ENCODE measurements at places on chromosomes 1 and 21.
A peak's percentile ranks its signal among the peaks of the same experiment; 100 is the strongest.

- DNase-seq: no peak
Observed at GRCh38 chr1:116228511-116228910, 117.3 kb downstream of the MAB21L3 start.

DNA sequence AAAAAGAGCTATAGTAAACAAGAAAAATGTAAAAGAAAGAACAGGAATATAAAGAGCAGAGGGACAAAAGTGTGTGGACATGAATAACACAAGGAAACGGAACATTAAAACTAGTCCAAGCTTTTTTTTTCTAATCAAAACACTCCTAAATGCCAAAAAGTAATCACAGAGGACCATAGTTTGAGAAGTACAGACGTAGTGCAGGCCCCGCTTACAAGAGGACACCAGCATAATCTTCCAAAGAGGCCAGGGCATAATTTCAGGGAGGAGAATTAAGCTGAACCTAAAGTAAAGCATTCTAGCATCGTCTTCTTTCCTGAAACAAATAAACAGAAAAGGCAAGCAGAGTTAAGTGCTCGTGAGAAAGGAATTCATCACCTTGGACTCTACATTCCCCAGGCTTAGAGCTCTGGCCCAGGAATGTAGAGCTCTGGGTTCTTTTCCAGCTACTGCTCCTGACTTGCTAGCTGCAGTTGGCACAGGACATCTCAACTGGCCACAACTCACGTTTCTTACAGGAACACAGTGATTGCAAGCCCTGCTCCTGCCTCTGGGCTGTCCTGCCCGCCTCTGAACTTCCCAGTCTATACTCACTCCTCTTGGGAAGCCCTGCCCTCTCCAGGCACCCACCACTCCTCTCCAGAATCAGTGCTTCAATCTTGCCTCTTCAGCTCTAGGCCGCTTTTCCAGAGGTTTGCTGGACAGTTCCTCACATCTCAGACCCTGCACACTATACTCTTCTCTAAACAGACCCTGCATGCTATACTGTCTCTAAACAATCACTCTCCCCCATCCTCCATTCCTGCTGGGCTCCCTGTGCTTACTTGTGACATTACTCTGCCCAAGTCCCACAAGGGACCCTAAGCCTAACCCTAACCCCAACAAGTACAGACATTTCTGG lies 9.8 kb downstream of the RGS8 start:
- peak; percentile 41 for DNase-seq

- DNase-seq: no peak
Observed at GRCh38 chr1:184395370-184395769, 8.5 kb downstream of the C1orf21 start.

GRCh38 chr1:192805832-192806323 lies 3.0 kb upstream of the RGS2 start:
- DNase-seq: peak; percentile 83

DNA sequence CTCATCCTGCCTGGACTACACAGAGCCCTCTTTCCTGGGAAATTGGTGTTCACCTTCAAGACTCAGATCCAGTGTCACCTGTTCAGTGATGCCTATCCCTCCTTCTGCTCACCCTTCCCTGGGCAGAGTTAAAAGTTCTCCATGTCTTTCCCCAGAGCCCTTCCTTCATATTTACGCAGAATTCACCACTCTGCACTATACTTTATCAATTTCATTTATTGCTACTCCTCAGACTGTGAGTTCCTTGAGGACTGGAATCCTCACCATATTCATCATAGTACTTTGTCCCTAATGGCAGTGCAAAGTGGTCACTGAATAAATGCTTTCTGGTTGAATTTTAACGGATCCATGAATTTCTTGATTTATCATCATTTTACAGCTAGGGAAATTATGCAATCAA lies 300.0 kb downstream of the CHRM3 start:
- no peak for DNase-seq

GRCh38 chr1:89630048-89630447 lies 2.9 kb upstream of the LRRC8C start:
- DNase-seq: no peak

DNA sequence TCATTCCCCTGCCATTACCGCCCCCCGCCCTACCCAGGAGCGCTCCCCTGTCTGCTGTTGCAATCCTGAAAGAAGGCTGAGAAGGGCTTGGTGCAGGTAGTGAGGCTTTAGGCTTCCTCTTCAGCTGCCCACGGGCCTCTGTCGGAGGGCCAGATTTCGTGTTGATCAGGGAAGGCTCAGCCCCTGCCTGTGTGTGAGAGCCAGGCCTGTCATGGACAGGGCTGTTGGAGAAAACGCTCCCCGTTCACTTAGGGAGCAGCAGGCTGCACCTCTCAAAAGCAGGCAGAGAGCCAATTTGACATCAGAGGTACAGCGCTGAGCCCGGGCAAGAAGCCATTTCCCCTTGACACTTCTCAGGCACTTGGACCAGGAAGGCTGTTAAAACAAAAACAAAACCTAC lies 19.0 kb downstream of the TEX35 start:
- DNase-seq: no peak

GRCh38 chr1:95437011-95437410 lies 203.0 kb downstream of the RWDD3 start:
- DNase-seq: no peak

DNA sequence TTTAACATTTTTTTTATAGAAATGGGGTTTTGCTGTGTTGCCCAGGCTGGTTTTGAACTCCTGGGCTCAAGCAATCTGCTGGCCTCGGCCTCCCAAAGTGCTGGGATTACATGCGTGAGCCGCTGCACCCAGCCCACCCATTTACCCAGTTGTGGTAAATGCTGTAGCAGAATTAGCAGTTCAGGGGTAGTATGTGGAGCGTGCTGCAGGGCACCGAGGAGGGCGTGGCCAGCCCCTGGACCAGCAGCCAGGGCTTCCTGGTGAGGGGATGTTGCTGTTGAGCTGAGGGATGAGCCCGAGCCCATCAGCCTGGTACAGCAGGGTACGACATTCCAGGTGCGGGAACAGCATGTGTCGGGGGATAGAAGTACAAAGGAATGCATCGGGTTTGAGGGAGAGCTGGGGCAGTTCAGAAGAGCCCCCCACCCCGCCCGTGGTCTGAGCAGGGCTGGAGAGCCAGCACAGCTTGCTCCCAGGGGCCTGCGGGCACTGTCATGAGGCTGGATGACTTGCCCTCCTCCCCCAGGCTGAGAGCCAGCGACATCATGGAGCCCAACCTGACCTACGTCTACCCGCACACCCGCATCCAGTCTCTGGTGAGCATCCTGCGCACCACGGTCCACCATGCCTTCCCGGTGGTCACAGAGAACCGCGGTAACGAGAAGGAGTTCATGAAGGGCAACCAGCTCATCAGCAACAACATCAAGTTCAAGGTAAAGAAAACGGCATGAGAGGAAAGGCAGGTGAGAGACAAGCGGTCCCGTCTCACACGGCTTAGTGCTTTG lies 11.9 kb downstream of the NPPA start:
- DNase-seq: no peak
